ENCODE measurements at places on chromosomes 3 and 15.

- DNase-seq: no peak
These were observed 1520.6 kb upstream of the CADM2 start for GRCh38 chr3:83438188-83438587.

DNA sequence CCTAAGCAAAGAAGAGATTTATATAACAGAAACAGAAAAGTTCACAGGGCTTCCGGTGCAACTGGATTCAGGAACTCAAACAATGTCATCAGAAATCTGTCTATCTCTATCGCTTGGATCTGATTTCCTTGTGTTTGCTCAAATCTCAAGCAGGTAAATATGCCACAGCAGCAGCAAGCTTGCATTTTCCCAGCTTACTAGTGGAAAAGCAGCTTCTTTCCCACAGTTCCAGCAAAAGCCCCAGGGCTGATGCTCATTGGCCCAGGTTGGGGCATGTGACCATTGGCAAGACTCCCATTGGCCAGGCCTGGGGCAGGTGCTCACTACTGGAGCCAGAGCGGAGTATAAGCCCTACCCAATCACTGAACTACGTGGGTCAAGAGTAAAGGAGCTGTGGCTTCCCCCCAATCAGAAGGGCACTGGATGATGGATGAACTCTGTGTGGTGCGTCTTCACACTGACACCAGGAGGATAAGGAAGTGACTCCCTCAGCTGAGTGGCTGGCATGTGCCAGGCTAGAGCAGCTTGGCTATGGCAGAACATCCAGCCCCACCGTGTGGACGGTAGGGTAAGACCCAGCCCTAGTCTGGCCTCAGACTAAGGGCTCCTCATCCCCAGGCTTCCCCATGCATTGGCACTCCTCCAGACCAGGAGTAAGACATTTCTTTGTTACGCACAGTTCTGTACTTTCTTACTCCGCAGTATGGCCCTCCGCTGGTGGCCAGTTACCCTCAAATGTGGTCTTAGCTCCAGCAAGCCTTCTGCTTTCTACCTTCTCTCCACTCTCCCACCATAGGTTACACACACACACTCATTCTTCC lies 13.1 kb upstream of the VIPR1 start:
- no peak for DNase-seq

GRCh38 chr3:12303993-12304392 lies 15.1 kb downstream of the PPARG start:
- peak; percentile 47 for DNase-seq

- DNase-seq: no peak
These were observed 40.2 kb upstream of the FAM107A start for GRCh38 chr3:58617338-58617761.

DNA sequence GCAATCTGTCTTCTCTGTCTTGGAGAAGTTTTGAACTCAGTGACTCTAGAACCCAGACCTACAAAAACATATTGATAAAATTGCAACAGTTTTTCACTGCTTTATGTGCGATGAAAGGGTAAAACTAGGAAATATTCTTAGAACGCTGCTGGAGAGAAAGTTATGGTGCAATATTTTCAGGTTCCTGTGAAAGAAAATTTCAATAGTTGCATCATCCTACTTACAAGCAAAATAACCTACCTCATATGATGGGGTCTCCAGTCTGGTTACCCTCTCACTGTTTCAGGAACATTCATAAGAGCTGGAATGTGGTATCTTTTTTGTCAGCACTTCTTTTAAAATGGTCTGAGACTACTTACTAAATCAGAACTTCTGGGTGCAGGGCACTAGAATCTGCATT lies 27.1 kb downstream of the GATM start:
- no peak for DNase-seq

GRCh38 chr3:87949879-87950208 lies 109.0 kb downstream of the CGGBP1 start:
- DNase-seq: no peak

DNA sequence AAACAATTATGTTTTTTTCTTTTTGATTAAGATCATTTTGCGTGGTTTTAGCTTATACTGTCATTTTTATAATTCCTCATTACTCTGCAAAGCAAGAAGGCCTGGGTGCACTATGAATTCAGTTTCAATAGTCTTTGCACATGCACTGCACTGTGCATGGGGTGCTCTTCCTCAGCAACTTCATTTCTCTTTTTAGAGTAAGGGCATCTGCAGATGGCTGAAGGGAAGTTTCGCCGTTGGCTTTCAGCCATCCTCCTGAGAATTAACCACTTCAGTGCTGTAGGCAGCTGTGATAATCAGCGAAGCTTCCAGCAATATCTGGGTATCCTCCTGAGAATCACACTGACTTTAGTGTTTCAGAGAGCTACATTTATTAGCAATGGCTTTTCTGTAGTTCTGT lies 284.8 kb downstream of the GBE1 start:
- DNase-seq: no peak

- no peak for DNase-seq
These were observed 5.7 kb upstream of the IQGAP1 start for GRCh38 chr15:90382320-90382719.

GRCh38 chr15:89299896-89300295 lies 34.7 kb downstream of the POLG start:
- no peak for DNase-seq

DNA sequence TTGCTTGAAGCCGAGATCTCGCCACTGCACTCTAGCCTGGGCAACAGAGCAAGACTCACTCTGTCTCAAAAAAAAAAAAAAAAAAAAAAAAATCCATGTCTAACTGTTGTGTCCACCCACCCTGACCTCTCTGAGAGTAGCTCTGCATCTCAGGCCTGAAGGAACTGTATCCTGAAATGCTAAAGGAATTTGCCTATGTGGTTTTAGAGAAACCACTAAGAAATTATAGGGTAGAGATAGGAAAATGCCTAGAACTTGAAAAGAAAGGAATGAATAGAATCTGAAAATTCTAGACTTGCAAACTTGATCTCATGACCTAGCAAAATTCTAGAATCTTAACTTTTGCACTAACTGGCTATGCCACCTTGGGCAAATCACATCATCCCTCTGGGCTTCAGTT lies 217.5 kb upstream of the ROPN1 start:
- no peak for DNase-seq

DNA sequence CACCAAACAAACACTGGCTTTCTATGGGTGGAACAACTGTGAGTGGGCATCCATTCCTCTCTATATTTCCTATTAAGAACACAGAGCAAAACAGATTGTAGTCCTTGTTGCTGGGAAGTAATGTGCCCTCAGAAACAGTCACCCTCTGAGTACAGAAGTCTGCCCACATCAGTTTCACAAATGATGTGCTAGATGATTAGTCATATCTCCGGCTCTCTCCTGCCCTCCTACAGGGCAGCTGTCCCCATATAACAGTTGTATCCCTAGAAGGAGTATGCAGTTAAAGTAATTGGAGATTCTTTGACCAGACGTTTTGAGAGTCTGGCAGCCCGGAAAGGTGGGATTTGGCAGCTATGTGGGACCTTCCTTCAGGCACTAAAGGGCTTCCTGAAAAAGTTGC lies 159.9 kb downstream of the APBA2 start:
- DNase-seq: peak; percentile 4

GRCh38 chr3:170189398-170190256 lies 8.1 kb upstream of the PHC3 start:
- peak; percentile 25 for DNase-seq

- DNase-seq: no peak
These were observed 41.8 kb downstream of the CA12 start for GRCh38 chr15:63339836-63340235.

- no peak for DNase-seq
These were observed 31.6 kb upstream of the LRRC3B start for GRCh38 chr3:26590919-26591484.

- DNase-seq: no peak
These were observed 325.5 kb downstream of the RBMS3 start for GRCh38 chr3:29606416-29606815.

- DNase-seq: no peak
These were observed 73.8 kb downstream of the BDH1 start for GRCh38 chr3:197482001-197482400.

DNA sequence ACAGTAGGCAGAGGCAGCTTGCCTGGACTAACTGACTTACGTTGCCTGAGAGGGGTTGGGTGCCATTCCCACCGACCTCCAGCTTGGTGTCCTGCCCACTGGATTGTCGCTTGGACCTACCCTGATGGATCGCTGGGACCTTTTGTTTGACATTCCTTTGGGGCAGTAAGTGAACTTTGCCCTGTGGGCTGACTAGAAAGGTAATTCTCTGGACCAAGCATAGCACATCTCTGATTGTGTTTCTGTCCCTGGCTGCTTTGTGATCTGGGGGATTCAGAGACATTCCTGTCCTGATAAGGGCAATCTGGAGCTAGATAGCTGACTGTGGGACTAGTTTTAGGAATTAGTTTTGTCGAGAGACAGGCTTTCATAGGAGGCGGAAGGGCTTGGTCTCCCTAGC lies 19.5 kb upstream of the IFT57 start:
- DNase-seq: no peak

- no peak for DNase-seq
These were observed 51.2 kb downstream of the ASB7 start for GRCh38 chr15:100653608-100654007.

All from NB4 (cell line).